ENCODE measurements at places on chromosomes 7 and 10.
A peak's percentile ranks its signal among the peaks of the same experiment; 100 is the strongest.

- H3K36me3 ChIP-seq, result no peaks in the 10 kb centered on the region
- H3K27ac ChIP-seq, result no peak overlapping the region
- DNase-seq, result no peak
- H3K4me3 ChIP-seq, result no peak overlapping the region
- H3K4me1 ChIP-seq, result peaks cover 6% of the 10 kb centered on the region
Measured at GRCh38 chr7:81234896-81235295, 316.0 kb upstream of the SEMA3C start.

GRCh38 chr10:119688033-119688508 lies 36.9 kb downstream of the BAG3 start:
- no peak for DNase-seq
- H3K4me3 ChIP-seq, result no peak overlapping the region
- H3K36me3 ChIP-seq, result no peaks in the 10 kb centered on the region
- H3K27ac ChIP-seq, result no peak overlapping the region
- H3K4me1 ChIP-seq, result peaks cover 6% of the 10 kb centered on the region

DNA sequence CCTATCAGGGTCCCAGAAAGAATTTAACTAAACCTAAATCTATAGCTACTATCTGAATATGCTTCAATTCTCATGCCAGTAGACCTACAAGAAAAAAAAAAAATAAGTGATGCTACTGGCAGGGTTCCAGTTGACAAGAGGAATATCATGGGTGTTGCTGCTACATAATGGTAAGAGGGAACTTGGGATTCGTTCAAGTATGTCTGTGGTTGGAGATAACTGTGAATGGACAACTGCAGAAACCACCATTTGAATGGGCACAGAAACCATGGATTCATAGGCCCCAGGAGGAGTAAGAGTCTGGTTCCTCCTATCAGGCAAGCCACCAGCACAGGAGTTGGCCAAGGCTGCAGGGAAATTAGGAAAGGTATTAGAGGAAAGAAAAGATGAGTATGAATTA lies 287.6 kb upstream of the HGF start:
- H3K4me3 ChIP-seq, result no peak overlapping the region
- H3K36me3 ChIP-seq, result no peaks in the 10 kb centered on the region
- H3K4me1 ChIP-seq, result no peaks in the 10 kb centered on the region
- DNase-seq, result no peak

GRCh38 chr10:50021646-50022045 lies 33.4 kb downstream of the AGAP6 start:
- H3K4me1 ChIP-seq, result peaks cover 13% of the 10 kb centered on the region
- no peak for DNase-seq
- H3K27me3 ChIP-seq, result no peaks in the 10 kb centered on the region
- H3K27ac ChIP-seq, result no peak overlapping the region

DNA sequence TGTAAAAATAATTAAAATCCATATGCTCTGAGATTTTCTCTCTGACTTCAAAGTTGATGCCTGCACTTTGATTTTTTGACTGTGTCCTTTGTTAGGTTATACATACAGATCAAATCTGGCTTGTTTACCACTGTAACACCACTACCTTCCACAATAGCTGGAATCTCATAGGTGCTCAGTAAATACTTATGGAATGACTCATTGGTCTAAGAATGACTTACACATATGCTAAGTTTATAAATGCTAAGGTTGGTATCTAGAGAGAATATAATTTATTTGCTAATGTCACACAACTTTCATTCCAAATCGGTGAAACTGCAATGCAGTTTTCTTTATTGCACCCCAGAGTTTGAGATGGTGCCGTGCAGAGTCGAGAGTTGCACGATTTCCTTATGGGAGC lies 578.5 kb downstream of the SH2D4B start:
- DNase-seq, result no peak
- H3K27me3 ChIP-seq, result no peaks in the 10 kb centered on the region
- no peak overlapping the region for H3K27ac ChIP-seq
- H3K36me3 ChIP-seq, result no peaks in the 10 kb centered on the region
- H3K4me3 ChIP-seq, result no peak overlapping the region

GRCh38 chr10:131002031-131002861 lies 309.3 kb downstream of the TCERG1L start:
- no peaks in the 10 kb centered on the region for H3K27me3 ChIP-seq
- no peaks in the 10 kb centered on the region for H3K36me3 ChIP-seq
- H3K4me1 ChIP-seq, result no peaks in the 10 kb centered on the region
- H3K4me3 ChIP-seq, result no peak overlapping the region

DNA sequence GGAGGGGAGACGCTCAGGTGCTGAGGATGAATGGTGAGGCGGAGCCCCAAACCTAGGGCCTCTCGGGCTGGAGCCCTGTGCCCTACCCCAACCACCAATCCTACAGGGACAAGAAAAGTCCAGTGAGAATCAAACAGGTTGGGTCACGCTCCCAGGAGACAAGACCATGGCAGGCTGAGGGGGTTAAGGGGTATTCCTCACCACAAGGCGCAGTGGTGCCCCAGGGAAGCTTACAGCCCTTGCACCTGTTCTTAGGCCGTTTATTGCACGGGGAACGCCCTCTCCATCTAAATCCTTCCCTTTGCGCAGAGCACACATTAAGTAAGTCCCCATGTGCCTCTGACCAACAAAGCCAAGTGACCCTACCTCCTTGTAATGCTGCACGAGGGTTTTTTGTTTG lies 3.5 kb downstream of the FZD9 start:
- H3K27ac ChIP-seq, result no peak overlapping the region
- DNase-seq, result no peak
- H3K4me3 ChIP-seq, result no peak overlapping the region
- H3K27me3 ChIP-seq, result no peaks in the 10 kb centered on the region
- peaks cover 4% of the 10 kb centered on the region for H3K36me3 ChIP-seq

DNA sequence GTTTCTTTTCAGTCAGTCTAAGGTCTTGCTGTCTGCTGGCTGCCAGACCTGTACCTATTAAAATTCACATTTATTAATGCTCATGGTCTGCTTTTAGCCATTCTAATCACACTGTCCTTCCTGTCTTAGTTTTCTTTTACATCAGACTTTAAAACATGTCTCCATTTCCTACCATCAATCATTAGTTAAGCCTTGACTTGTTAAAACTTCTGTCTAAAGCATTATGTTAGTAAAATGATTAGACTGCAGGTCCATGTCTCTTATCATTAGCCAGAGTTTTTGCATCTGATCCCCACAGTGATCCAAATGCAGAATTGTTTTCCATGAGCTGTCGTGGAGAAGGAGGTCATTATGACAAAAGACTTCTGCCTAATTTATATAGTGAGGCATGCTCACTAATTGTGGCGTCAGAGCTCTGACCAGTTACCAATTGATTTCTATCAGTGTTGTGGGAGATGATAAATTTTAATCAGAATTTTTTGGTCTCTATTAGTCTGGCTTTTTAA lies 226.5 kb downstream of the DKK1 start:
- H3K4me3 ChIP-seq, result no peak overlapping the region
- H3K4me1 ChIP-seq, result no peaks in the 10 kb centered on the region
- H3K36me3 ChIP-seq, result no peaks in the 10 kb centered on the region

GRCh38 chr10:20633714-20634113 lies 263.4 kb downstream of the NEBL start:
- no peaks in the 10 kb centered on the region for H3K27me3 ChIP-seq
- no peaks in the 10 kb centered on the region for H3K36me3 ChIP-seq
- H3K4me1 ChIP-seq, result no peaks in the 10 kb centered on the region
- no peak overlapping the region for H3K27ac ChIP-seq
- no peak overlapping the region for H3K4me3 ChIP-seq

- H3K36me3 ChIP-seq, result no peaks in the 10 kb centered on the region
- H3K4me3 ChIP-seq, result peak overlapping the region; percentile 87
- DNase-seq, result no peak
- H3K27ac ChIP-seq, result peak overlapping the region; percentile 85
- H3K4me1 ChIP-seq, result peaks cover 8% of the 10 kb centered on the region
- no peaks in the 10 kb centered on the region for H3K27me3 ChIP-seq
Measured at GRCh38 chr7:101814991-101815825, 2.2 kb upstream of the CUX1 start.

- H3K4me3 ChIP-seq, result no peak overlapping the region
- H3K27ac ChIP-seq, result no peak overlapping the region
- DNase-seq, result no peak
- H3K4me1 ChIP-seq, result no peaks in the 10 kb centered on the region
Measured at GRCh38 chr7:27546610-27547009, 116.1 kb downstream of the HIBADH start.

- DNase-seq, result no peak
- no peak overlapping the region for H3K4me3 ChIP-seq
- H3K27ac ChIP-seq, result no peak overlapping the region
Measured at GRCh38 chr10:114957673-114958072, 19.7 kb downstream of the TRUB1 start.

GRCh38 chr10:53314876-53315275 lies 542.3 kb upstream of the MBL2 start:
- H3K27me3 ChIP-seq, result no peaks in the 10 kb centered on the region
- H3K4me3 ChIP-seq, result no peak overlapping the region
- H3K36me3 ChIP-seq, result no peaks in the 10 kb centered on the region
- H3K4me1 ChIP-seq, result no peaks in the 10 kb centered on the region
- H3K27ac ChIP-seq, result no peak overlapping the region

DNA sequence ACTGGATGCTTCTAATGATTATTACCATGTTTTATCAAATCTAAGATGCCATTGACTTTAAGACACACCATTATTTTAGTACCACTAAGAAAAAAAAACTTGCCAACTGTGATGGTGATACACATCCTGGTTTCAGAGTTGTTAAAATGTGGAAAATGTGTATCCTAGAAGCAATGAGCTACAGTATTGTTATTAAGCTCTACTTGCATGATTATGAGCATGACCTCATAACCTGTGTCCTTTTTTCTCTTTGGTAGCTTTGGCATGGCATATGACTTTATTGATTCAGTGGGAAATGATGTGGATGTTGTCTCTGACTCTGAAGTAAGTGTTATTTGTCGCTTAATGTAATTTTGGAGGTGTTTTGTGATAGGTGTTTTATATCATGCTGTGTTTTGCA lies 3.3 kb downstream of the EDRF1 start:
- no peak for DNase-seq
- H3K27me3 ChIP-seq, result no peaks in the 10 kb centered on the region
- no peak overlapping the region for H3K4me3 ChIP-seq
- H3K4me1 ChIP-seq, result peaks cover 7% of the 10 kb centered on the region
- H3K27ac ChIP-seq, result no peak overlapping the region

- no peaks in the 10 kb centered on the region for H3K27me3 ChIP-seq
- DNase-seq, result no peak
- no peaks in the 10 kb centered on the region for H3K4me1 ChIP-seq
- no peaks in the 10 kb centered on the region for H3K36me3 ChIP-seq
- no peak overlapping the region for H3K4me3 ChIP-seq
- no peak overlapping the region for H3K27ac ChIP-seq
Measured at GRCh38 chr7:94471604-94472003, 38.0 kb upstream of the CASD1 start.

GRCh38 chr7:40211276-40212003 lies 76.6 kb downstream of the SUGCT start:
- H3K4me3 ChIP-seq, result no peak overlapping the region
- no peak overlapping the region for H3K27ac ChIP-seq
- DNase-seq, result no peak
- H3K36me3 ChIP-seq, result no peaks in the 10 kb centered on the region
- H3K27me3 ChIP-seq, result no peaks in the 10 kb centered on the region

GRCh38 chr7:18408461-18408860 lies 87.1 kb upstream of the HDAC9 start:
- no peaks in the 10 kb centered on the region for H3K4me1 ChIP-seq
- H3K27me3 ChIP-seq, result no peaks in the 10 kb centered on the region
- DNase-seq, result no peak
- no peaks in the 10 kb centered on the region for H3K36me3 ChIP-seq
- H3K4me3 ChIP-seq, result no peak overlapping the region

GRCh38 chr7:128453836-128454804 lies 1.6 kb upstream of the HILPDA start:
- H3K27me3 ChIP-seq, result no peaks in the 10 kb centered on the region
- peak; percentile 11 for DNase-seq
- H3K4me3 ChIP-seq, result peak overlapping the region; percentile 82
- H3K36me3 ChIP-seq, result no peaks in the 10 kb centered on the region
- H3K27ac ChIP-seq, result peak overlapping the region; percentile 95
- peaks cover 53% of the 10 kb centered on the region for H3K4me1 ChIP-seq

DNA sequence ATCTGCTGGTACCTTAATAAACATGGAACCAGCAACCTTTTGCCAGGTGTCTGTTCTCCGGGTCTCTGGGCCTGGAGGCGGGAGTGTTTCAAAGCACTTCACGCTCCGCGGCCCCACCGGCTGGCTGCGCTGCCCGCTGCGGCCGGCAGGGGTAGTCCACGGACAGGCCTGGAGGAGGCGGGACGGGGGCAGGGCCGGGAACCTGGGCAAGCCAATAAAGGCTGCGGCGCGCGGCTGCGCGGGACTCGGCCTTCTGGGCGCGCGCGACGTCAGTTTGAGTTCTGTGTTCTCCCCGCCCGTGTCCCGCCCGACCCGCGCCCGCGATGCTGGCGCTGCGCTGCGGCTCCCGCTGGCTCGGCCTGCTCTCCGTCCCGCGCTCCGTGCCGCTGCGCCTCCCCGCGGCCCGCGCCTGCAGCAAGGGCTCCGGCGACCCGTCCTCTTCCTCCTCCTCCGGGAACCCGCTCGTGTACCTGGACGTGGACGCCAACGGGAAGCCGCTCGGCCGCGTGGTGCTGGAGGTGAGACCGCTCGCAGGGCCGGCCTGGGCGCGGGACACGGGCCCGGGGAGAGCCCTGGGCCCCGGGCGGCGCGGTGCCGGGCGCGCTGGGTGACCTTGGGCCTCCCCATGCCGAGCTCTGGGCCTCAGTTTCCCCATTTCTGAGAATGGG lies at the start of gene PPIF:
Gene PPIF, plus strand, starts transcription at position 244 of the 668 bp plus-strand sequence. Its CDS starts 80 bp downstream, at position 324.
- peak within 1 kb of the TSS; percentile 78 for H3K4me3 ChIP-seq
- H3K36me3 ChIP-seq, result peaks cover 33% of the 10 kb centered on the region
- no peaks in the 10 kb centered on the region for H3K27me3 ChIP-seq
- DNase-seq, result peak; percentile 72
- H3K4me1 ChIP-seq, result peaks cover 31% of the 10 kb centered on the region

DNA sequence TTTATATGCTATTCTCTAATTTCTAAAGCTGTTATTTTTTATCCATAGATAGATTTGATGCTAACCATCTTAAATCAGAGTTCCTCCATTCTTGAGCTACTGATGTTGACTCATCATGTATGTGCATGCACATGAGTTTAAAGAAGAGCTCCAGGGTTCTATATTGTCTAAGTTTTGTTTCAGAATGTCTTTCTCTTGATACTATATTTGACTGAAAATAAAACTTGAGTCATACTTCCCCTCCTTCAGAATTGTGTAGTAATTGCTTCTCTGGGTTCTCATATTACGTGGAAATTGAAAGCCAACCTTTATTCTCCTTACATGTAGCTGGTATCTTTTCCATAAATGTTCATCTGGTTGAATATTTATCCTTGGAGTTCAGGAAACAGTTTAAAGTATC lies 89.4 kb downstream of the LRRTM3 start:
- H3K27me3 ChIP-seq, result no peaks in the 10 kb centered on the region
- no peak overlapping the region for H3K27ac ChIP-seq
- no peak for DNase-seq
- H3K4me3 ChIP-seq, result no peak overlapping the region
- H3K4me1 ChIP-seq, result no peaks in the 10 kb centered on the region
